ENCODE measurements at places on chromosomes 3 and 15. TPM values are rescaled to one million over a fixed set of nuclear protein-coding genes. Genes with fewer than 3 reads are reported as not detected.

The HOMER2 gene
- 23.0 TPM for polyA plus RNA-seq

The KCNH8 gene
- polyA plus RNA-seq: 0.05 TPM

The FBN1 gene
- polyA plus RNA-seq: 1.8 TPM

The CLDN18 gene
- polyA plus RNA-seq: 0.05 TPM

The NAA50 gene
- polyA plus RNA-seq: 69.7 TPM

The GOLGA8O gene
- polyA plus RNA-seq: 0.18 TPM

The ZIC1 gene
- polyA plus RNA-seq: not detected

The ARNT2 gene
- polyA plus RNA-seq: 0.33 TPM

The SIDT1 gene
- 1.0 TPM for polyA plus RNA-seq

The PGBD4 gene
- polyA plus RNA-seq: 0.71 TPM

The HESX1 gene
- polyA plus RNA-seq: 0.51 TPM

The MOBP gene
- not detected for polyA plus RNA-seq

Data from esophagus (tissue), 2 donors.